ENCODE measurements at places on chromosomes 5 and 9. TPM values are rescaled to one million over a fixed set of nuclear protein-coding genes. Genes with fewer than 3 reads are reported as not detected.
A peak's percentile ranks its signal among the peaks of the same experiment; 100 is the strongest.

Gene GALNT12
- 0.81 TPM for total RNA-seq

DNA sequence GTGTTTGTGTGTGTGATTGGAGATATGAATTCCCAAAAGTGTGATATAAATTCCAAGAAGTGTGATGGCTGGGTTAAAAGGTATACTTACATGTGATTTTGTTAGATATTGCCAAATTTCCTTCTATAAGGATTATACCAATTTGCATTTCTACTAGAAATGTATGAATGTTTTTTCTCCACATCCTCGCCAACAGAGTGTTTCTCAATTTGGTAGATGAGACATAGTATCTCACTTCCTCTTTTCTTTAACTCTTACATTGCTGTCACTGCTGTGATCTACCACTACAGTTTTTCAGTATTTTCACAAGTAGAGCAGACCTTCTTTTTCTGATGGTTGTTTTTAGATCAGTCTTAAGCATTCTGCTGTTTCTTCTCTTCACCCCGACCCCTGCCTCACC is 111.3 kb downstream of the FER start:
- no peak for DNase-seq

- no peak for DNase-seq
Observed at GRCh38 chr9:110156416-110156815, 51.5 kb downstream of the C9orf152 start.

GRCh38 chr5:161382685-161383084 is 163.8 kb downstream of the GABRB2 start:
- no peak for DNase-seq

Gene PRR16
- 16.5 TPM for total RNA-seq

Gene IL9
- total RNA-seq, result not detected

GRCh38 chr9:83065233-83065632 is 2.3 kb upstream of the RASEF start:
- no peak for DNase-seq

Gene KCNN2
- 0.15 TPM for total RNA-seq

GRCh38 chr5:61313960-61314681 is 17.9 kb upstream of the ZSWIM6 start:
- peak; percentile 92 for DNase-seq

DNA sequence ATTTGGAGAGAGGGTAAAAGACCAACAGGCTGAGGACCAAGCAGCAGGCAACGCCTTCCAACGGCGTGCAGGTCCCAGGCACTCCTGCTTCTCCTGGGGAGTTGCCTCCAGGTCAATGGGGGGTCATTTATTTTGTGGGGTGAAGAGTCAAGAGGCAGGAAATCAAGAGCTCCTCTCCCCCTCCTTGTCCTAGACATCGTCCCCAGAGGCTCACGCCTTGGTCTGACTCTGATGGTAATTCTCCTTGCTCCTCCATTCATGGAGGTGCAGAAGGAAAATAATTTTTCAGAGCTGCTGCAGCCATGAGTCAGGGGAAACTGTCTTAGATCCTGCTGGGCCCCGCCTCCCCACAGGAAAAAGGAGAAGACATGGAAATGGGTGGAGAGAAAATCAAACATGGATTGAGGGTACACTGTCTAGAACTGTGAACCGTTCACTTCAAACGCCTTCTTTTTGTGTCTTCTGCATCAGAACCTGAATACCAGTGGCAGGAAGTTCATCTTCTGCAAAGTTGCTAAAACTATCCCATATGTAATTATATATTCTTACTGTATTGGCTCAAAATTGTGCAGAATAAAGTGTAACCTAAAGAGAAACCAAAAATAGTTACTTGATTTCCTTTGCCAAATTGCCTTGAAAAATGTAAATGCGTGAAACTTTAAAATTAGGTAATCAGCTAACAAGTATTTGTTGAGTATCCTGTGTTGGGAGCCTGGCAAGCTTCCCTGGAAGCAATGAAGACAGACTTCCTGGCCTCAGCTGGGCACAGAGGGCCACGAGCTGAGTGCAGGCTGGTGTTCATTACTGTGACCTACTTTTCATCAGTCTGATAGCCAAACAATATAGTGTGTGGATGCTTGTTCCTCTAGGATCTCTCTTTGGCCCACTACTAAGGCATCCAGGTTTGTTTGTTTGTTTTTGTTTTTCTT is 142.0 kb downstream of the CMYA5 start:
- DNase-seq, result peak; percentile 9

DNA sequence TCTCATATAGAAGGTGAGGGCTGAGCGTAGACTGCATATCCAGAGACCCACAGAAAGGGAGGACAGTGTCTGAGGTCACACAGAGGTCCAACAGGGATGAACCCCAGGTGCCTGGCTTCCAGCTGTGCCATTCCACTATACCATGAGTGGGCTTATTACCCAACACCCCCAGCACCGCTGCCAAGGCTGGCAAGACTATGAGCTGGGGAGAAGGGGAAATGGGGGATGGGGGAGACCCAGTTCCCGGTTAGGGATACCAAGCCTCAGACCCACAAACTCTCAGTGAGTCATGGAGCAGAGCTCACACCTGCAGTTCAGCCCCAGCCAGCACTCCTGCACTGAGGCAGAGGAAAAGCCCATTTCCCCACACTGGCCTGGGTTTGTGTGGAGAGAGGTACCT is 106.4 kb downstream of the PSD2 start:
- no peak for DNase-seq

Gene POLK
- 24.2 TPM for total RNA-seq

DNA sequence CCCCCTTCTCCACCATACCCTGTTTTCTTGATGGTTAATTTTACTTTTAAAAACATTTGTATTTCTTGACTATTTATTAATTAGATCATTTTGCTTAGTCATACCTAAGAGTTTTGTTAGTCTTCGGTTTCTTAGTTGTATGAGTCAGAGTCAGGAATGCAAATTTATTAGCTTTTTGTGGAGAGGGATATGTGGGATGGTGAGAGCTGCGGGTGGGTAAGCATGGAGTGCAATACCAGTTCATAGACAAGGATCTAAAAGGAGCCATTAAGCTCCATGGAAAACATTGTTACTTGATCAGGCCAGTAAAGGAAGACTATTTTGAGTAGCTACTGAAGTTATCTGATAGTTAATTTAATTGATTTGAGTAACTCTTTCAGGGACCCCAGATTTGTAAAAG is 77.5 kb downstream of the ZSWIM6 start:
- DNase-seq, result peak; percentile 96

Gene FABP6
- 1.0 TPM for total RNA-seq

- no peak for DNase-seq
Observed at GRCh38 chr5:95895251-95895650, 66.4 kb downstream of the ELL2 start.

Gene NR3C1
- total RNA-seq, result 65.3 TPM

- no peak for DNase-seq
Observed at GRCh38 chr5:109992264-109992915, 302.7 kb downstream of the MAN2A1 start.

DNA sequence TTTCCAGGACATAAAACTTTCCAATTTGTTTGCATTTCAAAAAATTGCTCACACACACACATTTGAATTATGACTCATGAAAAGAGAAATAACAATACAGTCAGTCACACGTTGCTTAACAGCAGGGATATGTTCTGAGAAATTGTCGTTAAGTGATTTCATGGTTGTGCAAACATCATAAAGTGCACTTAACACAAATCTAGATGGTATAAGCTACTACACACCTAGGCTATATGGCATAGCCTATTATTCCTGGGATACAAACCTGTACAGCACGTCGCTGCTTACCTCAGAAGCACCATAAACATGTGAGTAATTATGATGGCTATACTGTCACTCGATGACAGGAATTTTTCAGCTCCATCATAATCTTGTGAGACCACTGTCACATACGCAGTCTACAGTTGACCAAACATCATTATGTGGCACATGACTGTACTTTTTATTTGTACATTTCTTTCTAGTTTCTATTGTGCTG is 378.2 kb downstream of the ACTL7B start:
- DNase-seq, result peak; percentile 69

DNA sequence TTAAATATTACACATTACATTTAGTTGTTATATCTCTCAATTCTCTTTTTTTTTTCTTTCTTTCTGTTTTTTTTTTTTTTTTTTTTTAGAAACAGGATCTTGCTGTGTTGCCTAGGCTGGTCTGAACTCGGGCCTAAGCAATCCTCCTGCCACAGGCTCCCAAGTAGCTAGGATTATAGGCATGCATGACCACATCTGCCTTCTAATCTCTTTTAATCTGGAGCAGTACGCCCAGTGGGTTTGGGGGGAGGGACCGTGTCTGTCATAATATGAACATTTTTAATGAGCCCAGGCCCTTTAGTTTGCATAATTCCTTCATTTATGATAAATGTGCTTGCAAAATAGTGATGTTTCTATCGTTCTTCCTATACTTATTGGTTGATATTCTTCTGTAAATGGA is 10.3 kb downstream of the RHOBTB3 start:
- no peak for DNase-seq

DNA sequence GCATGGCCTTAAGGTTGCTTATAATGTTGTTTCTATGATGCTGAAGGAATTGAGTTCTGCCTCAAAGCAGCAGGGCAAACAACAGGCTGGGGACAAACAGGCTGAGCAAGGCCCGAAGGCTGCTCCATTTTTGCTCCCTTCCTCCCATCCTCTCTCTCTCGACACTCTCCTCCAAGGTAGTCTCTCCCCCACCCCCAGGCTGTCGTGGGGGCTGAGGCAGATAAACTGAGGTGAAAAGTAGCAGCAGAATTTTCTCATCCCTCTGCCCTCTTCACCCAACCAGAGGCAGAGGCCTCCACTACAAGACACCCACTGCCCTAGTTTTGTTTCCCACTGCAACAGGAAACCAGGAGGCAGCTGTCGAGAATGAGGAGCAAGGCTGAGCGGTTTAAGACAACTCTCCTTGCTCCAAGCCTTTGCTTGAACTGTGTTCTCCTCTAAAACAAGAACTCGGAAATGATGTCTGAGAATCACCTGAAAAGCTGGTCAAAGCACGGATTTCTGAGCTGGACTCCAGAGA is 13.5 kb upstream of the GNA14 start:
- DNase-seq, result no peak

DNA sequence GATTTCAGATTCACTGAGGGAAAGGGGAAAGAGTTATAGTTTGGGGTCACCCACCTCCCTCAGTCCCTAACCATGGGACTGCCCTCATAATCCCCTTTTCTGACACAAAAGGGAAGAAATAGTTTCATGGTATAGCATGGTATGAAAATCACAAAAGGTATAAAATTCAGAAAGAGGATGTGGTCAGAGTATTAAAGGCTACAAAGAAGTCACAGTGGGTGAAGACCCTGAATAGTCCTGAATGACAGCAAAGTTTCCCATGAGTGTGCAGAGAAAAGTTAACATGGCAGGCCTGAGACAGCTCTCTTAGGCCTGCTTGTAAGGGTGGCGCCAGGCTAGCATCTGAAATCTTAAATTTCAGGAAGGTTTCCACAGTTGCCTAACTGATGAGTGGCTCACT is 290.6 kb upstream of the ZNF608 start:
- no peak for DNase-seq

DNA sequence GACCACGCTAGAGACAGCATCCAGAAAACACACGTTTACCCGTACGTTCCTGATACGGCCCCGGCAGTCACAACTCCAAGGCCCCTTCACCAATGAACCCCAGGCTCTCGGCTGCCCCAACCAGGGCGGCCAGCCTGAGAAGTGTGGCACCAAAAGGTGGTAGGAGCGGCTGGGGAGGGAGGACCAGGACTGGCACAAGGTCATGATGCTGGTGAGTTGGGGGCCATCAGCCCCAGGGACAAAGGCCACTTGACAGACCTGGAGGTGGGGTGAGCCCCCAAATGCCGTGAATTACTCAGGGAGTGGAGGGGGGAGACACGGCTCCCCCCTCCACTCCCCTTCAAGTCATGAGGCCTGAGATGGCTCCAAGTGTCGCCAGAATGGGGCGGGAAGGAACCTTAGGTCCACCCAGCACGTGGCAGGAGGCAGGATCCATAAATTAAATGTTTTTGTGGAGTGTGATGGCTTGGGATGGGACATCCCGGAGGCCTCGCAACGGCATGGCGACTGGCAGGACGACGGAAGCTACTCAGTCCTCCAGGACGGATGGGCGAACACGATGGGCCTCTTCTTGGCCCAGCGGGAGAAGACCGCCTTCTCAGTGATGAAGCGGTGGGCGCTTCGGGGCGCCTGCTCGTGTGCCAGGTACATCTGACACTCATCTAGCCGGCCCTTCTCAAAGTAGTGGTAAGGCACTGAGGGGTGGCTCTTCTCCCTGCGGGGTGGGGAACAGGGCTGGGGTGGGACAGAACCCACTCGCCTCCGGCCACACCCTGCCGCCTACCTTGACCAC is 8.7 kb upstream of the ST6GALNAC6 start:
- DNase-seq, result no peak

DNA sequence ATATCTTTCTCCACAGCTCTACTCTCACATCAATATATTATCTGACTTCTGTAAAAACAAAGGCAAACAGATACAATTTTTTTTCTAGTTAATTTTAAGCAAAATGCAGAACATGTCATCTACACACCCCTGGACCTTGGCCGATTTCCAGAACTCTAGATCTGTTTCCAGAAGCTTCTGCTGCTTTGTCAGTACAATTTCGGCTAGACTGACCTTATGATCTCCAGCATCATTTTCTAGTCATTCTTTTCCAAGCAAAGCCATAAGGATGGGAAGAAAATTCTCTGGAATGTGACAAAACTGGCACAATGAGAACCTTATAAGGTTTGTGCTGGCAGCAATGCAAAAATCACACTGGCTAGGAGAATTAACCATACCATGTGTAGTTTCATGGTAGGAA is 132.8 kb upstream of the MPDZ start:
- DNase-seq, result no peak

Gene LMX1B
- not detected for total RNA-seq

Gene SAXO1
- 0.10 TPM for total RNA-seq

DNA sequence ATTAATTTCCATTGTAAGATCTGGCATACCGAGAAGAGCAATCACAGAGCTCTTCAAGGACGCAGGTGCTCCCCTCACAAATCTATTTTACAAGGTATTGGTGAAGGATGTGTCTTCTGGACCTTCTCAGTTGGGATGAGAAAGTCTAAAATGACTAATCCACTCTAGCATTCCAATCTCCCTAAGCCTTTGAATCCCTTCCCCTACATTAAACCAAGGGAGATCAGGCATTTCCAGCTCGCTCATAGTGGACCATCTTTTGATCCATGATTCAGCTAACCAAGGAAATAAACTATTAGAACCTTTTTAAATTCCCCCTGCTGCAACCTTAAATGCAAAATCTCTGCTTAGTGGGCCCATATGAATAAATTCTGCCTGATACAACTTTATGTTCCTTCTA is 95.9 kb upstream of the FBN2 start:
- no peak for DNase-seq

DNA sequence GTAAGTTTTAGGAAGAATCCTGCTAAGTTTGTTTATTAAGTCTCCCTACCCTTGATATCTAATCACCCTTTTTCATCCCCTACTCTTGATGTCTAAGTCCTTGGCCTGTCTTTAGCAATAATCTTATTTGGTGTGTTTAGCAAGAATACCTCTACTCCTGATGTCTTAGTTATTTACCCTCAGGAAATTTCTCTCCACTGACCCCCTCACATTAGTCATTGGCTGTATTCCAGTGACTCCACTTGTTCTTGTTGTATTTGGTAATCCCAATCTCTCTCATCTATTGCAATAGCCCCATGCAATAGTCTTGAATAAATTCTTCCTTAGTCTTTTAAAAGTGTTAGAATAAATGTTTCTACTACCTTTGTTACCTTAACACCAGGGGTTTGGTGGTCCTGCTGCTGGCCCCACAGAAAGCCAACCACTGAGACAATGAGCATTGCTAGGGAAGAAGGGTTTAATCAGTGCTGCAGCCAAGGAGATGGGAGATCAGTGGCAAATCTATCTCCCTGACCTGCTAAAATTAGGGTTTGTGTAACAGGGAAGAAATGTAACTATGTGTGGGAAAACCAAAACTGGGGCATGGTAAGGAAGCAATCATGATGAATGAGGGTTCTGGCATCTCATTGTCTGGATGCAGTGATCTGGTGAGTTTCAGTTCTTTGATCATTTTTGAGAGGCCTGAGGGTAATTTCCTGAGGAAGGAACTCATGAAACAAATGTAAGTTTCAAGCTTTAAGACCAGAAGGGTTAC is 236.4 kb upstream of the DAB2 start:
- DNase-seq, result peak; percentile 85

Data from M059J (cell line).